ENCODE measurements at places on chromosomes 4 and X.

DNA sequence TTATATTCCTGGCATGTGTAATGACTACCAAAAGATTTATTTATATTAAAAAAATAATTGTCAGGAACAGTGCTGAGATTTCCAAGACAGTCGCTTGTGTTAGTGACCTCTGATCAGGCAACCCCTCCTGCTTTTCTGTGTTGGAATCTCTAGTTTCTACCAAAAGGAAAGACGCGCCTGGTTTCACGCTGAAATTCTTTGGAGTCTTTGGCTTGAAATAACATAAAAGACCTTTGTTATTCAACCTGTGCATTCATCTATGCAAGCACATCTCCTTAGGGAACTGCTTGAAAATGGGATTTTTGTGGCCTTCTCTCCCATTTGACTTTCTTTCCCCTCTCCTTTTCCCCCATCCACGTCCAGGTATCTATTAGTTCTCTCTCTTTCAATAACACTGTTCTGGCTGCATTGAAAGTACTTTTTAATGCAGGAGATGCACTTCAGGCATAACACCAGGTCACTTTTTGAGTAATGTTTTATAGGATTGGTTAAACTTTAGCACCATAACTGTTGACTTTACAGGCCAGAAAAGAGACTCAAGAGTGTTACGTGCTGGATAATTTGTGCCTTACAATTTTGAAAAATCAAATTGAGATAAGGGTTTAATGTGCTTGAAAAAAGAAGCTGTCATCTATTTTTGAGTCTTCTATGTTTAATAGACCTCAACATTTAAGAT is 172.7 kb downstream of the GPAT3 start:
- ATAC-seq: no peak

- no peak for ATAC-seq
These were observed 71.8 kb downstream of the FAM13A start for GRCh38 chr4:88985088-88985773.

DNA sequence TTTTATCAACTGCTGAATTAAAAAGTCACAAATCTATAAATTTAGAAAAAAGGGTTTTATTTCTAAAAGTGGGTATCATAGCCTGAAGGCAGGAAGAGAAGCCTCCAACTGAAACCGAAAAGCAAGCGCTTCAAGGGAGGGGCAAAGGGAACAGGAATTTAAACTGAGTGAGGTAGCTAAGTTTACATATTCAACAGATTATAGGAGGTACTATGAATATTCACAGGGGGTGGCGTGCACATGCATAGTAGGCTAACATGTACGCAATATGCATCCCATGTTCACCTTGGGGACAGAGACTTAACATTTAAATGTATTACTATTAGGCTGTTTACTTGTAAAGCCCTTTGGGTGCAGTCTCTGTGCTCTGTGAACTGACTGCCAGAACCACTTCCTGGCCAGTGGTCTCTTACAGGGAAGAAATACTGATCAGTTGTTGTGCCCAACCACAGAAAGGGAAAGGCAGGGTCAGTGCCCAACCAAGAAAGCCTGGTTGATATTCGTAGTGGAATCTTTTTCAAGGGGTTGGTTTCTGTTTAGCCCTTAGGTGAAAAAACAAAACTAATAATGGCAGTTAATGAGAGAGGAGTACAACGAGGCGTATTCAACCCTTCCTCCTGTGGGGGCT is 168.7 kb upstream of the GALNTL6 start:
- ATAC-seq: peak; percentile 93

GRCh38 chr4:118173956-118174725 is 139.9 kb downstream of the NDST3 start:
- ATAC-seq: no peak

DNA sequence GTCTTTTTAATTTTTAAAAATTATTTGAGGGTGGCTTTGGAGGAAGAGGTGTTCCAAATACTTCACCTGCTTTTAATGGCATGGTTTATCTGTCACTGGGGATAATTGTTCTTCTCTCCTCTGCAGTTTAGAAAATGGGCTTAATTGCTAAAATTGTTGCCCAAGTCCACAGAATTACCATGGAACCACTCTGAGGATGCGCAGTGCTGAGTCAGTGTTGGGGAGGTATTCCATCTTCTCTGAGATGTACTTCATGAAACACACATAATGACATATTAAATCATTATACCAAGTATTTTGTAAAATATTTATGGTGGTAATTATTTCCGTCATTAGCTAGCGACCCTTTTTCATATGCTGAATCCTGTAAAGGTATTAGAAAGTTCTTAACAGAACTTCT is 8.0 kb downstream of the ASB5 start:
- ATAC-seq: no peak

DNA sequence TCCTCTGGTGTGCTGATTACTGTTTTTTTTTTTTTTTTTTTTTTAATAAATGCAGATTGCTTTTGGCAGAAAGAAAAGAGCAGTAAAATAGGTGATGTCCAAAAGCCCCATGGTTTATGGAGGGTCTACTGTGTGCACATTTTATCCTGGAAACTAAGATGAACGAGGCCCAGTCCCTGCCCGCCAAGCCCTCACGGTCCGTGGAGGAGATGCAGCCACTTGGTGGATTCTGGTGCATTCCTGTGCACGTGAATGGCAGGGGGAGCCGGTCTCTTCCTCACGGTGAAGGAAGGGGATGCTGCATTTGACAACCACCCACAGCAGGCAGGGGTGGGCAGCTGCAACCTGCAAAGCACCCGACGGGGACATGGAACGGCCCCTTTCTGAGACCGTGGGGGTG is 100.2 kb upstream of the AFAP1 start:
- ATAC-seq: no peak

DNA sequence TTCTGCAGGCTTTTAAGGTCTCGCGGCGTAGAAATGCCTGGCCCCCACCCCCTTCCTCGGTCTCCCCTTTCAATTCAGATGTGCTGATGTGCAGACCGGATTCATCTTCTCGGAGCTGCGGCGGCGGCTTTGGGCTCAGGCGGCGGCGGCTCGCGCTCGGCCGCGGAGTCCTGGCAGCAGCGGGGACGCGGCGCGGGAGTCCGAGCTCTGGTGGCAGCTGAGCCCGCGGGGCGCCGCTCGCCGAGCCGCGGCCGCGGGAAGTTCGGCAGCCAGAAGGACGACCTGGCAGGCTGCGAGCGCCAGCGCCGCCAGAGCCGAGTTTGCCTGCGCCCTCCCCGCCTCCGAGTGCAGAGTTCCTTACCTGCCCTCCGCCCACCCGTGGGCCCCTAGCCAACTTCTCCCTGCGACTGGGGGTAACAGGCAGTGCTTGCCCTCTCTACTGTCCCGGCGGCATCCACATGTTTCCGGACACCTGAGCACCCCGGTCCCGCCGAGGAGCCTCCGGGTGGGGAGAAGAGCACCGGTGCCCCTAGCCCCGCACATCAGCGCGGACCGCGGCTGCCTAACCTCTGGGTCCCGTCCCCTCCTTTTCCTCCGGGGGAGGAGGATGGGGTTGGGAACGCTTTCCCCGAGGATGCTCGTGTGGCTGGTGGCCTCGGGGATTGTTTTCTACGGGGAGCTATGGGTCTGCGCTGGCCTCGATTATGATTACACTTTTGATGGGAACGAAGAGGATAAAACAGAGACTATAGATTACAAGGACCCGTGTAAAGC is 448 bp downstream of the TLL1 start:
- ATAC-seq: peak; percentile 19

DNA sequence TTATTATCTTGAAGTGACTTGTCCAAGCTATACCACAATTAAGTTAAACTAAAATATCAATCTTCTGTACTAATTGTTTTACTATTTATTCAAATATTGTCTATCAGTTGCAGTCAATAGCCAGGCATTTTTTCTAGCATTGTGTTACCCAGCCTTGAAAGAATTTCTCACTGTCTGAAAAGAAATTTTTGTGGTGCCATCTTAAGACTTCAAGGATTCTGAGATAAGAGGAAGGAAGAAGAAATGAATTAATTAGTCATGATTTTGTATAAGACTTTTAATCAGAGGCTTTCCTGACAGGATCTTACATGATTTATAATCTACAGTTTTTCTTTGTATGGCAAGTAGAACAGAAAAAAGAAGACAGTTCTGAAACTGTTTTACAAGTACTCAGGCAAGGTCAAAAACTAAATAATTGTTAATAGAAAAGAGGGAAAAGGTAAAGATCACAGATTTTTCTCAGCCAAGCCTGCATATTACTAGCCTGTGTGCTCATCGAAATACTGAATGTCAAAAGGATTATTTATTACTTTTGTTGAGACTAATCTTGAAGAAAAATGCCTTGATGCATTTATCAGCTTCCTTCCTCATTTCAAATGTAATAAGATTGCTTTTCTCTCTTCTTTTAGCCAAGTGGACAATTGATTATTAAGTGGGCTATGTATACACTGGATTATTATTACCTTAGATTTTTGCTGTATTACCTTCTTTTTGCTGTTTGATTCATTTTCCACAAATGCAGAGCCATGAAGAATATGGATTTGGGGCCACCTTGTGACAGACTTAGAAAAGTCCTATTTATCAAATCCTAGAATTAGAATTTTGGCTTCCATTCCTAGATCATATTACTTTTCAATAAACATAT is 53.8 kb downstream of the CXCL1 start:
- no peak for ATAC-seq

- no peak for ATAC-seq
These were observed 347.1 kb downstream of the FBXW7 start for GRCh38 chr4:152188801-152189200.
